ENCODE measurements at places on chromosomes 2 and 18. TPM values are rescaled to one million over a fixed set of nuclear protein-coding genes. Genes with fewer than 3 reads are reported as not detected.

DNA sequence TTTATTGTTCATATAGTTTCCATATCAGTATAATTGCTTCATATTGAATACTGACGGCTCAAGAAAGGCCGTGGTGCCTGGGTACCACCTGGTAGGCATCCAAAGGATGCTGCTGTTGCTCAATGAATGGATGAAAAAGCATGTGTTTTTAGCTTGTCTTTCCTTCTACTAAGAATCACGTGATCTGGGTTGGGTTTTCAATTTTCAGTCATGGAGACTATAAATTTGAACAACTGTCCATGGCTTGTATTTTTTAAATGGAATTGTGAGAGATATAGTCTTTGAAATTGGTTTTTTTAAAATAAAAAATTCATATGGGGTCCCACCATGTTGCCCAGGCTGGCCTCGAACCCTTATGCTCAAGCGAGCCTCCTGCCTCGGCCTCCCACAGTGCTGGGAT lies 25.3 kb downstream of the EMILIN2 start:
- no peak for DNase-seq

DNA sequence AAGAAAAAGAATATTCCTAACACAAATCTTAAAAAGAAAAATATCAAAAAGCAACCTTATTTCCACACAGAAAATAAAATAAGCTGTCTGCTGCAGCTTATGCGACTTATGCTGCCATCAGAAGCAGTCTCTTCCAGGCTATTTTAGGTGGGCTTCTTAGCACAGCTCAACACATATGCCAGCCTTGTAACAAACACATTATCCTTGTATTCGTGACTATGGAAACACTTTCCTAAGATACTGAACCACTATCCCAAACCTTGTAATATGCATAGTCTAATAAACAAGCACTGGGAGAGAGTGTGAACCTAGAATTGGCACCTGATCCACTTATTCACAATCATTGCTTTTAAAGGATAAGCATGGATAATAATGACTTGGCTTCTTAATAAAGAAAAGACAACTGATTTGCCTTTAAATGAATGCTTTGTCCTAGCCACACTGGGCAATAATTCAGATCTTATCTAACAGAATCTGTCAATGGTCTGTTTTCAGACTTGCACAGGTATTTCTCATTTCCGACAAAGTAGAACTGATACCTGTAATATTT lies 40.0 kb upstream of the RNU4ATAC start:
- no peak for DNase-seq

DNA sequence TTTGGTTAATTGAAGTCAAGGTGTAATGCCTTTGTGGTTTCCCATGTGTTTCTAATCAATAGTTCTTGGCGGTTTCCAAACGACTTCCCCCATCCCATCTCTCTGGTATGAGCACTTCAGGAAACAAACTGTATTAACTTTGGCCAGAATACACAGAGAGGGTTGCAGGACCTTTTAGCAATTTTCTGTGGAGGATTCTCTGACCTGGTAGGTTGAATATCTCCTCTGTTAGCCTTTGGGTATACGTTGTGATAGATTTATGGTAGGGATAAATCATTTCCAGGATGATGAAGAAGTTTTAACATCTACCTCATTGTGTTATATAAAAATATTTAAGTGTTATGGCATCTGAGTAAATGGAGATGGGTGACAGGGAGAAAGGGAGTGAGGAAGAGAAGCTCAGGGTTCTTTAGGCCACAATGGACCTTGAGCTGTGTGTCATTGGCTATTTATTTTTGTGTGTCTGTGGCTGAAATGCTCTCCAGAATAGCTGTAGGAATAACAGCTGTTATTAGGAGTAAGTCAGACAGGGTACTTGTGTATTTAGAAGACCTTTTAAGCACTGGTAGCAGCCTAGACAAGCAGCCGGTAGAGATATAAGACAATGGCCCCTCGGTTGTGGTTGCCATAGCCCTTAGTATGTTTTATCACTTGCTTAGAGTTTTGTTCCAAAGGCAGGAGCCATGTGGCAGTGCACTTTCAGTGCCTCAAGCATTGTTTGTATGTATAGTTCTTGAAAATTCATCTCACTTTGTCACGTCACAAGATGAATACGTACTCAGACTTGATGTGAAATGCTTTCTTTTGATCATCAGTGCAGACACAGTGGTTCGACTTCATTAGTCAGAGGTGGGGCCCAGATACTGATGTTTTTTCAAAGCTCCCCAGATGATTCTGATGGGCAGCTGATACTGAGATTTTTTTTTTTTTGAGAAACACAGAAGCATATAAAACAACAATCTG lies 91.1 kb downstream of the FMNL2 start:
- peak; percentile 39 for DNase-seq

DNA sequence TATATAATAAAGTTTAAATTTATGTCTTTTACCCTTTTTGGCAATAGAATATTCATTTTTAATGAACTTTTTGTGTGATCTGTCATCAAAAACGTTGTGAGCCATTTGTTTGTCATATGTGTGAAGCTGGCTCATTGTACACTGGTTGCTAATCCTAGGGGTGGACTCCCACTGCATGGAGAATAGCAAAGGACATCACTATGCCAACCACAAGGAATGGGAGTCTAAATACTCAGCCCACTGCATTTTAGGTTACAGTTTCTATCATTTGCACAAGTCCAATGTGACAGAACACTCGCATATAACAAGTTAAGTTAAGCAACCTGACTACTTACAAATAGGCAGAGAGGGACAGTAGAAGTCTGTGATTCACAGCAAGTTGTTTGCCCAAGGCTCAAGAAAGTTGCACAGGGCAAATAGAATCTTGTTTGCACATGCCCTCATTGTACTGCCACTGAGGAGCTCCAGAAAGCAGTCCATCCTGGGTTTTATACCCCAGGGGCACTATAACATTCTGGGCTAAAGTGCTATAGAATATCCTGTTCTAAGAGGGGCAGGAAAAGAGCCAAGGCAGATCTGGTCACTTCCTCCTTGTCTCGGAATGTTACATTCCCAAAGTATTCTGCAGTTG lies 545.9 kb upstream of the GCFC2 start:
- DNase-seq = peak; percentile 19

- DNase-seq = peak; percentile 64
These were observed 23.2 kb upstream of the SLC35F6 start for GRCh38 chr2:26740890-26741302.

GRCh38 chr18:47735041-47735702 lies 195.3 kb downstream of the SMAD2 start:
- no peak for DNase-seq

GRCh38 chr18:62357079-62357719 lies 32.1 kb downstream of the TNFRSF11A start:
- no peak for DNase-seq

- no peak for DNase-seq
These were observed 31.6 kb upstream of the SOX11 start for GRCh38 chr2:5660591-5660990.

GRCh38 chr2:3458396-3459184 lies 60.7 kb downstream of the ADI1 start:
- no peak for DNase-seq

GRCh38 chr2:104502901-104503300 lies 351.0 kb upstream of the POU3F3 start:
- peak; percentile 10 for DNase-seq

DNA sequence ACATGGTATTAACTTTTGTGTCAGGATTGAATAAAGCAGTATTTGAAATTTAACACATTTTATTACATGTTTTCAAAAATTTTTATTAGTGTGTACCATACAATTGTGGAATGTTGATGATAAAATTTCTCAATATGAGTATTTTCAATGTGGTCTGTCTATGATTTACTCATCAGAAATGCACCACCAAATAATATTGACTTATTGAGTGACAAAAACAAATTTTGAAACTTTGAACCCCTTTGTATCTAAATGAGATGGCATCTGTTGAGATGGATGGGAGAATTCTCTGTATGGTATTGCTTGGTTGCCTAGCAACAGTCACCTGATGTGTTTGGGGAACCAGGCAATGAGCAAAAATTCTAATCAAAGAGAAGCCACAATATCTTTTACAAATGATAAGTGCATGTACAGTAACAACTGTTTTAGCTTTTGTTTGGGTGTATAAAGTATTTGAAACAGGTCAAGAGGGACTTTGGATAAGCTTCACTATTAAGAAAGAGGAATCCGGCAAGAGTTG lies 400.1 kb downstream of the CCDC85A start:
- no peak for DNase-seq

DNA sequence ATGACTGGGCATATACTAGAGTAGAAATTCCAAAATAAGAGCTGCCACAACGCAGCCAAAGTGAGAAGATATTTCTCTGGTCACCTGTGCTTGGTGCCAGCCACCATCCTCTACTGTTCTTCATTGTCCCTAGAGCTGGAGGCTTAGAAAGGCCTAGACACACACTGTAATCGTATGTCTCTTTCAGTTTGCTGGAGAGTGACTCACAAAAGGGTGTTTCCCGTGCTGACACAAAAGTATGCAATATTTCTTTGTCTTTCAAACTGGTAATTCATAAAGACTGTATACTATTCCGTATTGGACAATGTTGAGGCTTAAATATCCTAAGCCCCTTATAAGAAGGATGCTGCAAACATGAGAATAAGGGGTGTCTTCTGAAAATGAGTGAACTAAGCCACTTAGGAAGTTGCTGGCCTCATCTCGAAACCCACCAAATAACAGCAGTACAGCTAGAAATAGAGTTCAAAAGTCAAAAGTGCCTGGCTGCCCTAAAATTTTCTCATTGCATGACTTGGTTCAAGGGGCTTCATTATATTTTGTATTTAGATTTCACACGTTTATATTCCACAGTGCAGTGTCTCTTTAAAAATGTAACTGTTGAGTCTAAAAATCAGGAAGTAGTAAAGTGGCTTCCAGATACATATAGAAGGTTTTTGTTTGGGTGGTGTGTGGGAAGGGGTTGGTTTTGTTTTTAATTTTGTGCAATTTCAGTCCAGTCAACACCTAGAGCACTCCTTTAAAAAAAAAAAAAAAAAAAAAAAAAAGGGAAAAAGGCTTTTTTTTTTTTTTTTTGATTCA lies 601.1 kb downstream of the ARHGAP15 start:
- no peak for DNase-seq

- DNase-seq = no peak
These were observed 160.5 kb downstream of the GALNT13 start for GRCh38 chr2:154032220-154032619.

- DNase-seq = no peak
These were observed 36.2 kb upstream of the FMNL2 start for GRCh38 chr2:152298754-152299153.

- peak; percentile 73 for DNase-seq
These were observed 2.3 kb downstream of the MYO1B start for GRCh38 chr2:191247381-191248057.

DNA sequence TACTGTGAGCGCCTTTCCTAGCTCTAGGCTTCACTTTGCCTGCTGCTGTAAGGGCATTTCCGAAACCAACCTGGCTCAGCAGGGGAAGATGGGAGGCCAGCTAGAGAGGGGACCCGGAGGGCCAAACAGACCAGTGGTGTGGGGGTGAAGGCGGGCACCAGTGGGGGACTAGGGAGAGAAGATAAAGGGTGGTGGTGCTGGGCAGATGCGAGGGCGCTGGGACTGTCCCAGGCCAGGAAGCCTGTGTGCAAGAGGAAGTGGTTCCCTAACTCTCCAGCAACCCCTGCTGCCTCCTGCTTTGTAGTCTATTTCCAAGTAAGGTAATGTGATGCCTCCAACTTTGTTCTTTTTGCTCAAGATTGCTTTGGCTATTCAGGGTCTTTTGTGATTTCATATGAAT lies 73.1 kb downstream of the DNAH7 start:
- DNase-seq = no peak

GRCh38 chr2:40556293-40556692 lies 104.4 kb upstream of the SLC8A1 start:
- peak; percentile 13 for DNase-seq

- DNase-seq = peak; percentile 100
These were observed at the start of gene RPIA for GRCh38 chr2:88691339-88692183. RPIA (plus strand) TSS chr2:88691673; CDS start chr2:88691699, 26 bp downstream.

DNA sequence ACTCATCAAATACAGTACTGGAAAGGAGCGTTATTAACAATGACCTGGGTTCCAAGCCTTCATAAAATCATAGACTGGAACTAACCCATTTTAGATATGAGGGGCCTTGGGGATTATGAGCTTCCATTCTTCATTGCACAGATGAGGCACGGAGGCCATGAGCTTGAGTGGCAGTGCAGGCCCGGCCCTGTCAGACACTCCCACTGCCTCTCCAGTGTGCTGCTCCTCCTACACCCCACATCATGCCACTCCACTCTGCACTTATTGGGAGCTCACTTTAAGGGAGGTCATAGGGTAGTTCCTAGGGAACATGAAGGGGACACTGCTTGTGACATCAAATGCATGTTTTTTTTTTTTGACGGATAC lies 77.9 kb downstream of the TSN start:
- DNase-seq = no peak

DNA sequence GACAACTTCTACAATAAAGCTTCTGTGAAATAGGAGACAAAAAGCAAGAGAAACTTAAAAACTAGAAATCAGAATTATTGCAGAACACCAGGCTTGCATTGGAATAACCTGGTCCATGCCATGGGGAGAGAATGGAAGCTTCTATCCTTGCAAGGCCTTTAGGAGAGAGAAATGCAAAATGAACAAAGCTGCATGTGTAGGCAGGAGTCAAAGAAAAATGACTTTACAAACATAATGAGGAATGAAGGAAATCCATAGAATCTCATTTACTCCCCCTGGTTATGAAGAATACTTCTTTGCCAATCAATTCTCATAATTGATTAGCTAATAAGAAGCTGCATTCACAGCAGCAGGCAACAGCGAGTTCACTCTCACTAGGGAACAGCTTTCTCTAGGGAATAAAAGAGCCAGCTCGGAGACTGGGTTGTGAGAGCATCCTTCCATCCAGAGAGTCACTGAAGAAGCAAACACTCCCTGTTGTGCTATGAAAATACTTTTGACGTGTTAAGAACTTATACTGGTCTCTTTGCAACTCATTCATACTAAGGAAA lies 235.9 kb upstream of the LRATD1 start:
- DNase-seq = no peak

DNA sequence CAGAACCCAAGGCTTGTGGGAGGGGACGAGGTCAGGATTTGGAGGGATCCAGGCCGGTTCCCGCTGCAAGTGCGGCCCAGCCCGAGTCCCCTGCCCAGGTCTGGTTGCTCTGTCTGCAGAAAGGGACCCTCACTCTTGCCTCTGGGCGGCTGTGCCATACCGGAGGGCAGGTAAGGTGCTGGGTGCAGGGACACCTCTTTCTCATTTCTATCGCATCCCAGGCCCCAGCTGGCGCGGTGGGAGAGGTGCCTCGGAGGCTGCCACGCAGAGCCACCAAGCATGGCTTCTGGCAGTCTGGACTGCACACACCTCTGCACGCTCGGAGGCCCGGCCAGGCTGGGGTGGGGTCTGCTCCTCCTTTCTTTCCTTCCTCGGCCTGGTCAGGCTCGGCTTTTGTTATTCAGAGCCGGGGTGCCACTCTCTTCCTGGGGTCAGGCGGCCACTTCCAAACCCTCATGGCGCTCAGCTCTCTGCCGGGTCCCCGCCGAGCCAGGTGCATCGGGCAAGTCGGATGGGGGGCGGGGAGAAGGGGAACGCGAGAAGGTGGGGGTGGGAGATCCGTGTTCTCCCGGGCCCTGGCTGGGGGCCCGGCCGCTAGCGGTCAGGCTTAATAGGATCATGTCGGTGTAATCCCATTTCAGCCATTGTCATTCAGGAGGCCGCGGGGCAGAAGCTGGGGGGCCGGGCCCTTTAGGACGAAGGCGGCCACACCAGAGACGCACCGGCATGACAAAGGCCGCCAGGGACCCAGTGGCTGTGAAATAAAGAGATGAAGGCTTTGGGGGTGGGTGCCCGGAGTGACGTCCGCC lies 9.0 kb downstream of the GBX2 start:
- DNase-seq = no peak

NEMP2 gene
- 7.1 TPM for total RNA-seq

RHBDD1 gene
- total RNA-seq = 27.6 TPM

RAD51AP2 gene
- total RNA-seq = under 0.01 TPM

SLC11A1 gene
- 0.49 TPM for total RNA-seq

MROH2A gene
- total RNA-seq = not detected

ZNF516 gene
- total RNA-seq = 26.6 TPM

PLEKHB2 gene
- total RNA-seq = 22.3 TPM

All from muscle of leg (tissue), 16 donors.